ENCODE measurements at places on chromosomes 1 and 21.

DNA sequence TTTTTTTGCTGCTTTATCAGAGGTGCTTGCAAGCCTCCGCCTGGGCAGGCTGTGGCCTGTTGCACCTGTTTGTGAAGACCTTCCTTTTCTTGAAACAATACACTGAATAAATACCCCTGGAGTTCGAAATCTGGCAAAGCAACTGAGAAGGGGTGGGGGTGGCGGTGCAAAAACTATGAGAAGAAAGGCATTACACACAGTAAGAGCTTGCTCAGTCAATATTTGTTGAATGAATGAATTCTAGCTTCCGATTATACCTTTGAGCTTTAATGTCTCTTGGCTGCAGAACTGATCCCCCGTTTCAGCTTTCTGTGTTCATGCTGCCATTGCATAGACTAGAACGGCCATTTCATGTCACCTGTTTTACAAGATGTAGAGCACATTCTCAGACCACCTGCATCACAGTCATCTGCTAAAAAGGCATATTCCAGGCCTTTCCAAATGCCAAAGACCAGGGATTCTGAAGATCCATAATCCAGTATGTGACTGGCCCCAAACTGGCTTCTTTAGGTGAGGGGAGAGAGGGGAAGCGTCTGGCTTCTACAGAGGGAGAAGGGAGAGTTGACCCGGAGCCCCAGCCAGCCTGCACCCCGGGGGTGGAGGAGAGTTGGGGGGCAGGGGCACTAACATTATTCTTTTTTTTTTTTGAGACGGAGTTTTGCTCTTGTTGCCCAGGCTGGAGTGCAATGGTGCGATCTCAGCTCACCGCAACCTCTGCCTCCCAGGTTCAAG is 111.5 kb downstream of the ETS2 start:
- DNase-seq: no peak

GRCh38 chr1:86388777-86389176 is 7.3 kb downstream of the ODF2L start:
- peak; percentile 17 for DNase-seq

DNA sequence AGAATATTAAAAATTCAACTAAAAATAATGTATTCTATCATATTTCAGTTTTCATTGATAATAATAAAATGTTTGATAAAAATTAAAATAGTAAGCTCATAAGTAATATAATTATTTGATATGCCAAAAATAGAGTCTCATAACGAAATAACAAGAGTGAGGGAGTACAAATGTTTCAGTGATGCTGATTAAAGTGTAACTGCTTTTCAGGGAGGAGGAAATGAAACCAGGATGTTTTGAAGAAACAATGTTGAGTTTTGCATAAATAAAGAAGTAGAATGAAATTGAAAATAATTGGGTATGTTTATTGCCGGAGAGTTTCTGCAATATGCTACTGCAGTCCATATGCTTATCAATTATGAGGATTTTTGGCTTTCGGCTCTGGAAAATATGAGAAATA is 1159.8 kb upstream of the ADGRL2 start:
- no peak for DNase-seq

DNA sequence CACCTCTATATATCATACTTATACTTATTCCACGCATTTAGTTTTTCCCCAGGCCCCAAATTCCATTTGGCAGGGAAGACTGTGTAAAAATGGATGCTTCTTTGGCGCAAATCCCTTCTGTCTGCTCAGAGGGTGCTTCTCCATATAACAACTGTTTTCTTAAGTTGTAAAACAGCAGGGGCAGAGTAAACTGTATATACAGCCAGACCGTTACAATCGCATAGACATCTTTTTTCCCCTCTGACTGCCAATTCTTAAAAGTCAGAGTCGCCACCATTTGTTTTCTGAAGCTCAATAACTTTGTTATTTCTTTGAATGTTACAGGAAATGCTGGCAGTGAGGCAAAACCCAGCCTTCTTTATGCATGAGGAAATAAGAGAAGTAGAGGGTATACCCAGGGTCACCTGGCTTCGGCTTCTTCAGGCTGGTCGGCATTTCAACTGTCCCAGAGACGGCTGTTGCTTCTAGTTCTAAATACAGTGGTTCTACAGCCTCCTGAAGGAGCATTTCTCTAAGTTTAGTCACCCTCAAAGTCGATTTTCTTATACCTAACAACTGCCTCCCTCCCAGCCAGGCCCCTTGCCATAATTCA is 188.4 kb downstream of the CLIC6 start:
- no peak for DNase-seq

GRCh38 chr1:29690156-29690555 is 453.8 kb downstream of the PTPRU start:
- DNase-seq: no peak

GRCh38 chr1:110875216-110875731 is 2.3 kb downstream of the CD53 start:
- no peak for DNase-seq

DNA sequence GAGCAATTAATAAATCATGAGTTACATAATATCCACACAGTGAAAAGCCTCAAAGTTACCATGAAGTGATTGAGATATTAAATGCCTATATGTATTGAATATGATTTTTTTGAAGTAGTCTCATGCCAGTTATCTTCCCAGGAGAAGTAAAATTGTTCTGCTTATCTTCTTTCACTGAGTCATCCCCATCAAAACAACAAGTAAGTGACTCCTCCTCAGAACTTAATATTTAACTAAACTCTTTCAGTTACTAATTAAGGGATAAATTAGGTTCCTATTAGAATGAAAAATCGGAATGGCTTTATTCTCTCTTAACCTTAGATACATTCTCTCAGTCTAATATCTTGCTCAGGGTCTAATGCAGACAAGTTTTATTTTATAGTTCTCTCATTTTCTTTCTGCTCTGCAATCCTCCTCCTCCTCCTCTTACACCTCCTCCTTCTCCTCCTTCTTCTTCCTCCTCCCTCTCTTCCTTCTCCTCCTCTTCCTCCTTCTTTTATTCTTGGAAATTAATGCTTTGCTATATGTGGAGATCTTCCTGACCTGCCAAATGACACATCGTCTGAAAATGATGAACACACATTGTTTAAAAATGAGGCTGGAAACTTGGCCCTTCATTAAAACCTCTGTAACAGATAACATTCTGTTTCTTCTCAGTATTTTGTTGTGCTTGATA is 110.9 kb downstream of the RUNX1 start:
- DNase-seq: peak; percentile 58

DNA sequence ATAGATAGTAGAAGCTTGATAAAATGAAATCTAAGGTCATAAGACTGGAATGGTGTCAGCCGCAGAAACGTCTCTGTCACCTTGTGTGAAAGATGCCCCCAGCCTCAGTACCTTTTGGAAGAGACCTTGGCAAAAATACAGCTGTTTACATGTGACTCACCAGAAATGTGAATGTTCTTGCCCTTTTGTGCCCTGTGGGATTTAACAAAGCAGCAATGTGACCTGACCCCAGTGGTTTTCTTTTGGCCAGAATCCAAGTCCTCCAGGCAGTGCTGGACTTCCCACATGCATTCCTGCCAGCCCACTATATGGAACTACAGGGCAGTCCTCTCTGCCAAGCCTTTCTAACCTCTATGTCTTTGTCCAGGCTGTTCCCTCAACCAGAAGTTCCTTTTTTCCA is 27.2 kb upstream of the LRRC8C start:
- peak; percentile 28 for DNase-seq

- no peak for DNase-seq
These were observed 18.0 kb downstream of the CRYBG2 start for GRCh38 chr1:26335774-26336476.

- no peak for DNase-seq
These were observed 292.8 kb upstream of the VAMP3 start for GRCh38 chr1:7478142-7478790.

GRCh38 chr1:153058154-153058553 is 842 bp upstream of the SPRR2A start:
- DNase-seq: no peak

DNA sequence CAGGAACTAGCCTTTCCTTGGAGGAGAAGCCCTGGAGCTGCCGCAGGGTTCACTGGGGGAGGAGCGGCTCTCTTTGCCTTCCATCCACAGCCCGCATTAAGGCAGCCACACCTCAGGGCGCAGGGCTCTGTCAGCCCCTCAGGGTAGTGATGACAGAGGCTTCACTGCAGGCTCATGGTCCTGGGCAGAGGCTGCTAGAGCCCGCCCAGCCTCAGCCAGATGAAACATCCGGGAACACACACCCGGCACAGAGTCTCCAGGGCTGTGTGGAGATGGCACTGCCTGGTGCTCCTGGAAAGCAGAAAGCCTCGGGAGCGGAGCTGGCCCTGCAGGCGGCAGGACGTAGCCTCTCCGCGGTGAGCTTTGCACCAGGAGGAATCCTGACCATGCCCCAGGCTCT is 29.4 kb upstream of the PEX10 start:
- DNase-seq: no peak

DNA sequence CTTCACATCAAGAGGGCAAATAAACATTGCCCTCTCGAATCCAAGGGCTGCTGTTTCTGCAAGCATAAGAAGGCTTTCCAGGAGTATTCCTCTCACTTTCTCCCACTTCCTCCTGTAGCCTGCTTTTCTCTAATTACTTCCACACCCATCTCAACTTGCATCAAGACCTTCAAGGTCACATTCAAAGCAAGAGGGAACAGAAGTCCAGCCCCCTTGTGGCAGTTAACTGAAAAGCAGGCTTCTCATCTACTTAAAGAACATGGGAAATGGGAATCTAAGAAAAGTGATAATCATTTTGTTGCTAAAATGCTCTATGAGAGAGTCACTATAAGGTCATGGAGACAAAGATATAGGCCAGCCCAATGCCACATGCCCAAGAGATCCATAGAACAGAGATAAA is 874.4 kb downstream of the KCNT2 start:
- peak; percentile 20 for DNase-seq

GRCh38 chr1:10823000-10823401 is 26.6 kb upstream of the CASZ1 start:
- no peak for DNase-seq

DNA sequence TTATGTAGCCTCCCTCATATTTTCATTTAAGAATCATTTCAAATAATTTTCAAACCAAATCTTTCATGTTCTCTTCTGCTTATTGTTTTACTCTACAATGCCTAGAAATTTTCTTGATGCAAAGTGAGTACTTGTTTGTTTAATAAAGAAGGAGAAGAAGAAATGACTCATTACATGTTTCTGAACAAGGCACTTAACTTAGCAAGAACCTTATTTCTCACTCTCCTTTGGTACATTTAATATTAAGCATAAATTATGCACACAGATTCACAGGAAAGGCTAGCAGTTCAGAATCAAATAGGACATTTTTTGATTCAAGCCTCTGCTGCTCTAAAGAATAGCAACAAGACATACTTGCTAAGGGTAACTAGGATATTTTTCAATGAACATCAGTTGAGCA is 9.1 kb downstream of the SCYL3 start:
- DNase-seq: no peak

DNA sequence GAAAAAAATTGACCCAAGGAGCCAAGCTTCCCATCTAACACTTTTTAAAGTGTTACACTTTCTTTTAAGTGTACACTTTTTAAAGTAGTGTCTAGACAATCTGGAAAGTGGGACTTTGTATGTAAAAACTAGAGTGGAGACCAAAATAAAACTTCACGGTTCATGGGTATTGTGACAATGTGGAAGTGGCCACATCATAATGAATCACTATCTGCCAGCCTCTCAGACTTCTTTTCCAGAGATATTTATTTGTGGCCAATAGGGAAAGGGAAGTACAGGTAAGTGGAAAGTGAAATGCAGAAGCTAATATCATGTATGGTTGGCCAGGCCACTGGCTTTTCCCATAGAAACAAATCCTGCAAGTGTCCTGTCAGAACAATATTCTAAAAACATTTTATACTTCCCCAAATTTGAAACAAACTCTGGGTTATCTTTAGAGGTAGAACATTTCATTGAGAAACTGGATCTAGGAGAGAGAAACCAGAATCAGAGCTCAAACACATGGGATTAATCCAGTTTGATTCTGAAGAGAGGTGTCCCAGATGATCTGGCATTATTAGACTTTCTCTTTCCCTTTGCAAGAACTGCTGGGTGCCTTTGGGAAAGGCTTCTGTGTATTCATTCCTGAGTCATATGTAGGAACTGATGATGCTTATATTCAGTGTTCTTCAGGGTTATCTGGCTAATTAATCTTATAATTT is 2.0 kb downstream of the TNFSF18 start:
- peak; percentile 25 for DNase-seq

DNA sequence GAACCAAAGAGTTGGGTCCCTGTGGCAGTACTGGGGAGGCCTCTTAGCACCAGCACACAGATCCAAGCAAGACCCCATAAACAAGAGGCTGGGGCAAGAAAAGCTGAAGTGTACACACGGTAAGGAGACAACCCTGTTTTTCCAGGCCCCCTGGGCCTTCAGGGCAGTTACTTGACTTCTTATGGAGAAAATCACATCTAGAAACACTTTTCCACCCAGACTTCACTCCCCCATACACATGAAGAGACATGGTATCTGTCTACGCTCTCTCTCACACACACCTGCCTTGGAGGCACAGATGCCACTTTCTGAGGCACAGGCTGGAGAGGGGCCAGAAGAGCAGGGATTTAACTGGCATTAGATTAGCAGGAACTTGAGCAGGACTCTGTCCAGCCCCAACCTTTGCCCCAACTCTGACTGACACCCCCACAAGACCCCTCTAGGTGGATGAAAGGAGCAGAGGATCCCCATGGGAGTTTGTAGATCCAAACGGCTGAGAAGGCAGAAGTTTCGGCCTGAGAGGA is 2.2 kb downstream of the CERS2 start:
- DNase-seq: no peak

GRCh38 chr1:236552901-236553300 is 29.1 kb downstream of the LGALS8 start:
- DNase-seq: no peak

- no peak for DNase-seq
These were observed 223.1 kb downstream of the RPS6KC1 start for GRCh38 chr1:213274140-213274539.

DNA sequence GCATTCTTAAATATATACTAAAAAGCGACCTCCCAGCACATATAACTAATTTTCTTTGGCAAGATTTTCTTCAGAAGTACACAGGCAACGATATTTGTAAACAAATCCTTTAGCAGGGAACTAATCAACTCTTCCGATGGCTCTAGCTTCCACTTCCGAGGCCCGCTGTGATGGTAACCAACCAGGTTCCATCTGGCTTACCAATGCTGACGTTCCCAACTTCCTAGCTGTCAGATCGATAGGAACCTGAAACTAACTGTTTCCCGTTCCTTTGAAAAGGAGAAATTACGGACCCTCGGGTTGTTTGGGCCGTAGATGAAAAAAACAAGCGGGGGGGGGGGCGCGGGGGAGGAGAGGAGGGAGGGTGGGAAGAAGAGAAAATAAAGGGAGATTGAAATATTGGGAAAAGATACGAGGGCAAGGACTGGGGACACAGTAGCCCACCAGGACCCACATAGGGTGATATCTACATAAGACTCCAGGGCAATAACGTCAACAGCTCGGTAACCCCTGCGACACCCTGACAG is 513 bp downstream of the GTF2B start:
- DNase-seq: no peak

All from fibroblast of skin of right quadriceps (primary cell).